ENCODE measurements at places on chromosomes 3 and 15. TPM values are rescaled to one million over a fixed set of nuclear protein-coding genes. Genes with fewer than 3 reads are reported as not detected.

Gene HESX1
- total RNA-seq: 1.9 TPM

Gene PFKFB4
- 7.2 TPM for total RNA-seq

Gene APBA2
- total RNA-seq: 2.0 TPM

Gene TNFAIP8L3
- 48.4 TPM for total RNA-seq

Gene PLA2G4D
- not detected for total RNA-seq

Gene CD200R1
- 3.0 TPM for total RNA-seq

All from aorta (tissue), 5 donors.